CD4-positive, alpha-beta T cell treated with Interleukin-17A for 4 hours (primary cell): ENCODE measurements at places on chromosomes 6 and 20.

DNA sequence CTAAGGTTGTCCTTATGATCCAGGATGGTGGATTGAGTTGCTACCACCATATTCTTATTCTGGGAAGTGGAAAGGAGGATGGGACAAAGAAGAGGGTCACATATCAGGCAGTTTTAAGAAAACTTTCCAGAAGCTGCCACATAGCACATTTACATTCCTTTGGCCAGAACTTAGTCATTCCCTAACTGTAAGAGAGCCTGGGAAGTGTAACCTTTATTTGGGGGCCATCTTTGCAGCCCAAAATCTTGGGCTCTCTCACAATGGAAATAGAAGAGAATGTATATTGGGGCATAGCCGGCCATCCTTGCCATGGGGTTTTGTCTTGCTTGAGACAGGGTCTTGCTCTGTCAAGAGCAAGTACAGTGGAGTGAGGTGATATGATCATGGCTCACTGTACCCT is 8.4 kb downstream of the ZNF341 start:
- no peak for DNase-seq

DNA sequence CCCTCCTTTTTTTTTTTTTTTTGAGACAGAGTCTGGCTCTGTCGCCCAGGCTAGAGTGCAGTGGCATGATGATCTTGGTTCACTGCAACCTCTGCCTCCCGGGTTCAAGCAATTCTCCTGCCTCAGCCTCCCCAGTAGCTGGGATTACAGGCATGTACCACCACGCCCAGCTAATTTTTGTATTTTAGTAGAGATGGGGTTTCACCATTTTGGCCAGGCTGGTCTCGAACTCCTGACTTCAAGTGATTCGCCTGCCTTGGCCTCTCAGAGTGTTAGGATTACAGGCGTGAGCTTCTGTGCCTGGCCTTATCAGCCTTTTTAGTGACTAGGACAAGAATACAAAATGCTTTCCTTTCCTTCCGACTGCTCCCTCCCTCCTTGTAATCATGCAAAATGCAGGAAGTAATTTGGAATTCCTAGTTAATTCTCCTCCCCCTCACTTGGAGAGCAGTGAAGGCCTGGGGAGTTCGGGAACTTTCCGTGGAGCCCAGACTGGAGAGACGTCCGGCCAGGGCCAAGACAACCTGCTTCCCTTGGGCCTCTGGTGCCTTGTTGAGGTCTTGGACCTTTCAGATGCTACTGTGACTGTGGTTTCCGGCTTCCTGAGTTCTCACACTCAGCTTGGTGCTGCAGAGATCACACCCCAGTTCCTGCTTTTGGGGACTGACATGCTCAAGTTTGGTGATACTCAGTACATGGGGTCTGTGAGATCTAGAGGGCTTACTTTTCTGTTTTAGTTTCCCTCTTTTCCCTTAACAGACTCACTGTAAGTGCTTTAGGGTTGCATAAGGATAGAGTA is 3.9 kb upstream of the PHF20 start:
- peak; percentile 76 for DNase-seq

DNA sequence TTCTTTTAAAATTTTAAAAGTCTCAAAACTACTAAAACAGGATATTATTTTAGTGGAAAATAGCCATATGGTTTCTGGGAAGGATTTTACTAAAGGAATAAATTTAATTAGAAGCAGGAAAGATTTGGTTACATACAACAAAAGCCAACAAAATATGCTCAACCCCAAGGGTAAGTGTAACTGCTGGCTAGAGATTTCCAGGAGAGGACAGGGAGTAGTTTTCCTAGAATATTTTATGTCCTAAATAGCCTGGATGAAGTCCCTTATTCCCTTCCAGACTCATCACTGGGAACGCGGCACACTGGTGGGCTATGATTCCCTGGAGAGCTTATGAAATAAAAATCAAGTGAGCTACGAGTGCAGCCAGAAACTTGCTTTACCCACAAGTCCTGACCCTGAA is 66.6 kb downstream of the SGK1 start:
- no peak for DNase-seq

DNA sequence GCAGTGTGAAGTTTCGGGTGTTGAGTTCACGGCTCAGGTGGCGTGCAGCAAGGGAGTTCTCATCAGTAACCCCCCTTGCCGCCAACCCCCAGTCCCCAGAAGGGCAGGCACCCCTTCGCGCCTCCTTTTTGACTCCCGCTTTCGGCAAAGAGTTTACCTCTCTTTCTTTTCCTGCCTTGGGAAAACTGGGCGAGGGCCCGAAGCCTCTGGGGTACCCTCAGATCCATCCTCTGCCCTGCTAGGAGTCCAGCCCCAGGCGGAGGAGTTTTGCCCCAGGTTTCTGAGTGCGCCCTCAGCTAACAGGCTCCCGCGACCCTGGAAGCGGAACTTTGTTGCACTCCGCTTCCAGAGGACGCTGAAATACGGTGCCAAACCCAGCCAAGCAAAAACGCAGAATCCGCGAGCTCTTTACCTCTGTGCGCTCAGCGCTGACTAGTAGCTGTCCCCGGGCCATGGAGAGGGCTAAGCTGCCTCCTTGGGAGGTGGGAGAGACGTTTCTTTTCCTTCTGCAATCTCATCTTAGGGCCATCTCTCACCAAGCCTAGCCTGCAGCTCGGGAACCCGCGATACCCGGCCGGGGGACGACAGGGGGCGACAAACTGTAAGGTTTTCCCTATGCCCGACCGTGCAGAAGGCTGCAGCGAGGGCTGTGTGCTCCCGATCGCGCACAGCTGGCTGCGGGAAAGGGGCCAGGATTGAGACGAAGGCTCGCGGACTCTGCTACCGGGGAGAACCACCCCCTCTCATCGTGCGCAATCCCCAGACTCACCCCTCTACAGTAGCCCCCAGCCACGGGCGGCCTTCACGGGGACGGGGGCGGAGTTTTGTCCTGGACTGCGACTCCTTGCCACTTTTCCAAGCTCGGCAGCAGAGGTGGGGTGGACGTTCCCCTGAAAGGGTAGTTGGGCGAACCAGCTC is 2.7 kb upstream of the PAX1 start:
- no peak for DNase-seq

- peak; percentile 81 for DNase-seq
Observed at GRCh38 chr6:26017632-26017966, 55.0 kb downstream of the TRIM38 start.

GRCh38 chr6:154170106-154170505 is 131.1 kb downstream of the OPRM1 start:
- no peak for DNase-seq

DNA sequence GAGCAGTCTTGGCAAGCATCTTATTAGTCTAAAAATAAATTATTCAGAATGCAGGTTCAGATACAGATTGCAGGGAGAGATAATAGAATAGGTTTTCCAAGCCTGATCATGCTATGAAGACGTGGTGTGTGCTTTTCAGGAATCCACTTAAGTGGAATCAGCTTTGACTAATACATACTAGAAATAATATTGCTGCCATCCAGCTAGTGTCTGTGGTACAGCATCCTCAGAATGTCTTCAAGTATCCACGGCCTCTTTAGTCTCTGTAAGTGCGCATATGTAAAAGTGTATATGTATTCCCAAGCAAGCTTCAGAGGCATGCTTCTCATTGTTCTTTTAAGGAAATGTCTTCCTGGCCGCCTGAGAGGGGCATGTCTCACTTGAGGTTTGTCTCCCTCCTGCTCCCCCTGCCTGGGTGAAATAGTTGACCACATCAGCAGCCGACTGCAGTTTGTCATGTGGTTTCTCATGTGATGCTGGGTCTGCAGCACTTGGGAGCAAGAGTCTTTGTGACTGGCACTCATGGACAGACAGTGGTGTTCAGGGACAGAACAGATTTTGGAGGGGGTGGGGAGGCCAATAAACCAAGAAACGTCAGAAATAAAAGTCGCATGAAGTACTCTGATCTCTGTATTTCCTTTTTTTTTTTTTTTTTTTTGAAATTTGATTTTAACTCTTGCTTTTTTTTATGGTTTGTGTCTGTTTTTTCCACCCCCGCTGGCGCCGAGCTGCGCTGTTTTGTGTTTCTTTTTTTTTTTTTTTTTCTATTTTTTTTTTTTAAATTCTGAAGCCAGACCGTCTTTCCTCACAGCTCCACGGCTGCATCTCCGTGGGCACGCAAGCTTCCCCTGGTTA is 150.8 kb downstream of the PRL start:
- DNase-seq: peak; percentile 10

DNA sequence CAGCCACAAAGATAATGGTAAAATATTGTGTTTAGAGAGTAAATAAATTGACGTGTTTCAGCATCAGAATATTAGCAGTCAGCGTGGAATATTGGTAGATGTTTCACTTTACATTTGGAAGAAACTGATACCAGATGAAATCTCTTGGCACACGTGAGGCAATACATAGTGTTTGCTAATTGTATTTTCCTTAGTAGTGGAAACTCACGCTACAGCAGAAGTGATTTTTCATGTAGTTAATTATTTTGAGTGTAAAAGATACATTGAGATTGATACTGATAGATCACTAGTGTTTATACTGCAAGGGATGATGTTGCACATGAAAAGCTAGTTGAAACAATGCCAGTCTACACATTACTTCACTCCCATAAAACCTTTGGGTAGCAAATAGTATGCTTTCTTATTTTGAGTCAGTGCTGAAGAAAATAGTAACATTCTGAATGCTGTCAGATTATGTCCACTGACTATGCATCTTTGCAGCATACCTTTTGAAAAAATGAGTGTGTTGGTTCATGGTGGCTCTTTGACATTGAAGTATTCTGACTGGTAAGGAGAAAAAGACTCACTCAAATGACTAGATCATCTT is 59.3 kb downstream of the CD2AP start:
- DNase-seq: no peak

- DNase-seq: peak; percentile 25
Observed at GRCh38 chr6:6581054-6581453, 7.5 kb upstream of the LY86 start.

- DNase-seq: peak; percentile 58
Observed at GRCh38 chr20:45306431-45306982, at the start of gene RBPJL. Gene RBPJL (plus strand): TSS chr20:45306840. CDS start chr20:45306923, 83 bp downstream.

DNA sequence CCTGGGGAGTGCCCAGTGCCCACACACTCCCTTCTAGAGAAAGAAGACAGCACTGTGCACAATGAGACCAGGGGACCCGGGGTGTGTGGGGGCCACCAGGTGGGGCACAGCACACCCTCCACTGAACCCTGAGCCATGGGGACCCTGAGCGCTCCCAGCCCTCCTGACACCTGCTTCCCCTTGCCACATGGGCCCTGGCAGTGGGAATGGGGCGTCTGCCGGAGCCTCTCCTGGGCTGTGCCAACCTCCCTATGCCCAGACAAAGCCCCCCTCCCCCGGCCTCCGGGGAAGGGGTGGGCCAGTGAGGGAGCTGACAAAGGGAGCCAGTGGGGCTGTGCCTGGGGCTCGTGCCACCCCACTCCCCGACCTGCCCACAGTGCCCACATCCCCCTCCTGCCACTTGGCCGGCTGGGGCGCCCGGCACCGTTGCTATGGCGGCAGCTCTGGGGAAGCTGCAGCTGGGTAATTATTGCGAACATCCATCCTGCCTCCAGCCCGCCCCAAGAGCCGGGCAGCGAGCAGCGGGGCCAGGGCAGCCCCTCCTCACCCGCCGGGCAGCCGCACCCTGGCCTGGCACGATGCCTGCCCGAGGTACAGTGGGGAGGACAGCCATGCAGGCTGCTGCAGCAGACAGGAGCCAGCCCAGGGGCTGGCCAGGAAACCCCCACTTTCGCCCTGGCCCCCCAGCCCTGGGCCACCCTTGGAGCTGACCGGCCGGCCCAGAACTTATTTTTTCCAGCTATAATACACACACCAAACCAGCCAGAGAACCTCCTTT is 41.9 kb upstream of the NOL4L start:
- DNase-seq: peak; percentile 34

DNA sequence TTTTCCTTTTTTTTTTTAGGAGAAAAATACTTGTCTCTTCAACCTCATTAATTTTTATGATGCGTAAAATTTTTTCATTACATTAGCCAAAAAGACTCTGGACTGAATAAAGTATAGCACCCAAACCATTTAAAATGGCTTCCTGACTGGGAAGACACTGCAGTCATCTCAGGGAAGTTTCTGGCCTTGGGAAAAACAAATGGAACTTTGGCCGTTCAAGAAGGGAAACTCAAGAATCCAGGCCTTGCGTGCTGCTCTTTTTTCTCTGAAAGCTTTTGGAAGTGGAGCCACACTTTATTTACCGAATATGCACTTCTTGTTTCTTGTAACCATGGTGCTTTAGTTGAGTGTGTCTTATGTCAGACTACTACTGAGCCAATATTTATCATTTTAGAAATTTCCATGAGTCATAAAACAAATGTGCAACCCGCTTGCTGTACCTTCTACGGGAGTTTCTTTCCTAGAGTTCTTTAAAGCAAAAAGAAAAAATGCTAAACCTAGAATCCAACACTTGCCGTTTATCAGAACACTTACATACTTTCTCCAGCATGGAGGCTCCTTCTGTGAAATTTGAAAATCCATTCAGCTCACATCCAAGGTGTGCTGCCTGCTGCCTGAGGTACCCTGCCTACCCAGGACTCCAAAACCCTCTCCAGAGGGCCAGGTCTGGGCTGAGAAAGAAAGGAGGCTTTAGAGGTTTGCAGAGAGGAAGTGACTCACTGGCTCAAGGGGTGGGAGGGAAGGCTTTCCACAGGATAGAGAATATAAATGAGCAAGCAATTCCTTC is 11.5 kb upstream of the DSTN start:
- peak; percentile 14 for DNase-seq

DNA sequence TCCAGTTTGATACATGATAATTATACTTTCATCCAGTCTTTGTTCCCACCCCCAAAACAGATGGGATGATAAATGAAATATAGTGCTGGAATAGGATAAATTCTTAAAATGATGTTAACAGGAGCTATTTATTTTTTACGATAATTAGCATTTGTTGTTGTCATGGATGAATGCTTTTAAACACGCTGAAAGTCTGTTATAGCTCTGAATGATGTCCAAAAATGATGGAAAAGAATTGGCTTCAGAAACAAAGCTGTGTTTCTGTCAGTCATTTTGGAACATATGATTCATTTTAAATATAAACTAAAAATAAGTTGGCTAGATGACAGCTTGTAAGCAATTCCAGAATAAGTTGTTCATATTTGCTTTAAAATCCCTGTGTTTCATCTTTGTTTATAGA is 237.4 kb downstream of the GRIK2 start:
- DNase-seq: no peak

GRCh38 chr20:14947946-14948345 is 610.5 kb upstream of the FLRT3 start:
- DNase-seq: no peak

DNA sequence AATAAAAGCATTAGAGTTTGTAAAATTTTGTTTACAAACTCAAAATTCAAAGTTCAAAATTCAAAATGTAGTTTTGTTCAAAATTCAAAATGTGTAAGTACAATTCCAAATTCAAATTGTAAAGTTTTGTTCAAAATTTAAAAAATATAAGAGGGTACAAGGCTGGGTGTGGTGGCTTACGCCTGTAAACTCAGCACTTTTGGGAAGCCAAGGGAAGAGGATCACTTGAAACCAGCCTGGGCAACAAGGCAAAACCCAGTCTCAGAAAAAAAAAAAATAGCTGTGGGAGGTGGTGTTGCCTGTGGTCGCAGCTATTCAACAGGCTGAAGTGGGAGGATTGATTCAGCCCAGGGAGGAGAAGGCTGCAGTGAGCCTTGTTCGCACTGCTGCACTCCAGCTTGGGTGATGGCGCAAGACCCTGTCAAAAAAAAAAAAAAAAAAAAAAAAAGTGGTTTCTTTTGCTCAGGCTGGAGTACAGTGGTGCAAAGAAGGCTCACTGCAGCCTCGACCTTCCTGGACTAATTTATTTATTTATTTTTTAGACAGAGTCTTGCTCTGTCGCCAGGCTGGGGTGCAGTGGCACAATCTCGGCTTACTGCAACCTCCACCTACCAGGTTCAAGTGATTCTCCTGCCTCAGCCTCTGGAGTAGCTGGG is 5.4 kb upstream of the ZBTB12 start:
- DNase-seq: no peak

GRCh38 chr6:133245422-133245903 is 4.3 kb downstream of the EYA4 start:
- DNase-seq: no peak

GRCh38 chr6:71510057-71510713 is 221.6 kb downstream of the OGFRL1 start:
- DNase-seq: no peak
